AG08395 (cell line): ENCODE measurements at places on chromosomes 12 and 14.

DNA sequence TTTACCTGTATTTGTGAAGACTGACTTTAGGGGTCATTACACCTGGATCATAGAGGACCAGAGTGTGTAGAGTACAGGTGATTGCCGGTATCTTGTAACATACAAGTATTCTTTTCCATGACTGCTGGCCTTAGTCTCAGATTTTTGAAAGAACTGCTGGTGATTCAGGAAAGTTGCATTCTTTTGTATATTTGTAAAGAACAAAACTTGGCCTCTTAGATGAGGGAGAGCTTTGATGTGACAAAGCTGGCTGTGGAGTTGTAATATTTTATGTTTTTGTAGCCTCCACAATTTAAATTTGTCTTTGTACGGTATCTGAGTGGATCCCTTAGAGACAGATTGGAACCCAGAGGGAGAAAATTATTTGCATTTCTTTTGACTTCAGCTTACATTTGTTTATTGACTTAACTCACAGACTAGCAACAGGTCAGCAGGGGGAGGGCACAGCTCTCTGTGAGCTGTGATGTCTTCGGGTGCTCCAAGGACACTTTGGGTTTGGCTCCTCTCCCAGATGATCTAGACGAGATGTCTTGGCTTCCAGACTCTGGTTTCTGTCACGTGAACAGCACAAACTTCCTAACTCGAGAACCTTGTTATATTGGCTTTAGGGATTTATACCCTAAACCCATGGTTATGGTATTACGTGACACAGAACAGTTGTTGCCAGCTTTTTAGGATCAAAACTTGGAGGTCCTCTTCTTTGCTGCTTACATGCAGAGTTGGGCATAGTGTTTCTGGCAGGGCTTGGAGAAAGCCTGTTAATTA lies 65.9 kb downstream of the DAAM1 start:
- peak; percentile 84 for DNase-seq

GRCh38 chr14:22095860-22096513 lies 422.4 kb upstream of the OR4E1 start:
- DNase-seq = no peak

- DNase-seq = no peak
Measured at GRCh38 chr12:14833952-14834351, 9.4 kb downstream of the ART4 start.

GRCh38 chr12:18990856-18991255 lies 138.7 kb upstream of the PLEKHA5 start:
- DNase-seq = no peak

DNA sequence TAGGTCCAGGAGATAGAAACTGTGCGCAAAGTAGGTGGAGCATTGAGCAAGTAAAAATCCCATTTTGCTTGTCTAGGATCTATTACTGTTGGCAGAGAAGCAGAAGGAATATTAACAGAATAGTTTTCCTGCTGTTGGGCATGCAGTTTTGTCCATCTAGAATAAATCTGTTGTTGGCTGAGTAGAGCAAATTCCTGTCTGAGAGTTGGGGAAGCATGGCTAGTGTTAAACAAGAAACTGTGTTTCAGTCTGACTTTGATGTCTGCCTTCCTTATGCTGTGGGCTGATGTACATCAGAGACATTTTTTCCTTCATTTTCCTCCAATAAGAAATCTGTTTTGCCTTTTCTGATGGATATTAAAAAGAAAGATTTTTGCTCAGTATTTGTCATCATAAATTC lies 98.2 kb downstream of the RAD52 start:
- DNase-seq = peak; percentile 8

DNA sequence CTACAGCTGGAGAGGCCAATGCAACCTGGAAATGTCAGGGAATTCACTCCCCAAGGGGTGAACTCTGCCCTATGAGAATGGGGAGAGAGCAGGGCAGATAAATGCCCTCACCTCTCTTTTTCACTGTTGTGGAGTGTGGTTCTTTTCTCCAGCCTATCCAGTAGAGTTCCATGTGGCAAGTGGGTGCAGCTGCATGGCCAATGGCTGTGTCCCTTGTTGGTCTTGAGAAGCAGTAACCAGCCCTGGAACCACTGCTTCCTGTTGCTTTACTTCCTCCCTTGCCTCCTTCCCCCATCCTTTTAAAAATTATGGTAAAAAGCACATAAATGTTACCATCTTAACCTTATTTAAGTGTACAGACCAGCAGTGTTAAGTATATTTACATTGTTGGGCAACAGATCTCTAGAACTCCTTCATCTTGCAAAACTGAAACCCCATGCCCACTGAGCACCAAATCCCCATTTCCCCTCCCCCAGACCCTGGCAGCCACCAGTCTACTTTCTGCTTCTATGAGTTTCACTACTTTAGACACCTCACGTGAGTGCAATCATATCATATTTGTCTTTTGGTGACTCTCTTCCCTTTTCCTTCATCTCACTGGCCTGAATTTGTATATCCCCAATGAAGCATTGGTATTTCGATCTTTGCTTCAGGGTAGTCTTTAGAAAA lies 77.0 kb upstream of the GRIP1 start:
- DNase-seq = no peak

GRCh38 chr14:33959692-33960151 lies 8.8 kb upstream of the EGLN3 start:
- no peak for DNase-seq

DNA sequence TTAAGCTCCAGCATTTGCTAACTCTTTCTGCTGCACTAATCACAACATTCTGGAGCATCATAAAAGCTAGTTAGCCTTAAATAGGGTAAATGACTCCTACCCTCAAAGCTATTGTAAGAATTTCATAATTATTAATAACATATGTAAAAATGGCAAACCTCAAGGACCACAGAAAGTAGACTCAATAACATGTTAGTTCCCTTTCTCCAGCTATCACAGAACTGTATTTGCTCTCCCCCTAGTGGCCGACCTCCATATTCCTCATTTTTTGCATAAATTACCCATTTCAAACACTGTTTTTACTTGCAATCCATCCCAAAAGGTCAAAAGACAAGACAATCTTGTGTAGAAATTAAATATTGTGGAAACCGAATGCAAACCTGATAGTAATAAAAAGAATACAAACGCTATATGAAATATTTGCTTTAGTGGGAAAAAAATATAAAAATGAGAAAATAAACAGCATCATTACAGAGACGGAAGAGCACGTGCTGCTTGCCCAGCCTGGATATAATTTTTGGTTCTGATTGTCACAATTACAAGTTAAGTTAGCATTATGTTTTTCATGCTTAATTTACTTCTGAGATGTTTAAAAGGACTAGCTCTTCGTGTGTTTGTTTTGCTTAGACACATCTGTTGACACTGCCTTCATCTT lies 97.9 kb downstream of the RERGL start:
- peak; percentile 2 for DNase-seq

GRCh38 chr12:32448586-32448985 lies 49.2 kb downstream of the FGD4 start:
- DNase-seq = no peak

DNA sequence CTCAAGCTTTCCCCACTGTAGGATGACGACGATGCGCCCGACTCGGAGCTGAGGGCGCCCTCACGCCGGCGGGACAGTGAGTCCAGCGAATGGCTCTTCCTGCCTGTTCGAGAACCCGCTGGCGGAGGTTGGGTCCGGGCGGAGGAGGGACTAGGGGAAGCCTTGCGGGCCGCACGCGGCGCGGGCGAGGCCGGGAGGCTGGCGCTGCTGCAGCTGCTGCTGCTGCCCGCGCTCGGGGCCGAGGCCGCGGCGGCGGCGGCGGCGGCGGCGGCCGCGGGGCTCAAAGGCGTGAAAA lies 1.9 kb downstream of the CCDC177 start:
- no peak for DNase-seq

DNA sequence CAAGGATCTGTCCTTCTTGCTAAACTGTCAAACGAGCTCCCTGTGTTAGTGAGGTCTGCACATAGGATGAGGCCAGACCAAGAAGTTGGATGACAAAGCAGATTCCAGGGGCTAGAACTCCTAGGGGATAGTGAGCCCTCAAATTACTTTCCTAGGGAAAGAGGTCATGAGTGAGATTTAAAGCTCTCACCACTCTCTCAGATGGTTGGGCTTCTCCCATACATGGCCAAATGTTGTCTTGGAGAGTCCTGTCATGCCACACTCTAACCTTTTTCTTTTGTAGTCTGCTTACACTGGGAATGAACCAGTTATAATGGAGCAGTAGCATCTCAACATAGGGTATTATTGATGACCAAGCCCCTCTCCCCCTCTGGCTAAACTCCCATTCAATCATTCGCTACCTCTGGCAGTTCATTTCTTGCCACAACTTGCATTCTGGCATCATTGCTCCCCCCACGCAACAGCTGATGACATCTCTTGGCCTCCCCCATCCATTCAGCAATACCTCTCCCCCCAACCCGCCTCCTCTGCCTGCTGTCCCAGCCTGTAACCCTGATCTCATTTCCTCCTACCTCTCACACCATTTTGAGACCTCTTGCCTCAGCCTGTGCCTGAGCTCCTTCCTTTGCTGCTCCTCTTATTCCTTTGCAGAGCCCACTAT lies 64.7 kb upstream of the CISTR start:
- DNase-seq = no peak

- DNase-seq = no peak
Measured at GRCh38 chr12:77345336-77345735, 280.0 kb upstream of the E2F7 start.

GRCh38 chr14:77024171-77024691 lies 4.3 kb downstream of the IRF2BPL start:
- DNase-seq = no peak

GRCh38 chr12:3323002-3323685 lies 167.9 kb upstream of the PRMT8 start:
- no peak for DNase-seq

- no peak for DNase-seq
Measured at GRCh38 chr12:16618256-16618655, 12.3 kb upstream of the LMO3 start.

DNA sequence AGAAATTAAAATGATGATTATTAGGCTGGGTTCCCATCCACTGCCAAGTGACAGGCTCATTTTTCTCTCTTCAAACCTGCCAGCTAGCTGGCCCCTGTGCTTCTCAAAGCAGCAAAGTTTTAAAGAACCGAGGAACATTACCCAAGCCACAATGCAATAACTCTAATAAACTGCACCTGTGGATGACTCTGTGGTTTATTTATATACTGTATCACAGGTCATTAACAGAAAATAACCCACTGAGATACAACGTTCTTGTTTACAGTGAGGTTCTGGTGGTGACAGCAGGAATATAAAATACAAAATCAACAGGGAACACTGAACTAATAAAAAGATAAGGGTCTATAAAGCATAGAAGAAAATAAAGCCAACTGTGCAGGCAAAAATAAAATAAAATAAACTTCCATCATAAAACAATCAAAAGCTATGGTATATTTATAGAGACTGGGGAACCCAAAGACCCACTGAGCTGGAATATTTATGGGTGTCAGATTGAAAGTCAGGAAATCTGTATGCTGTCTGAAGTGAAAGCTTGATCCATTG lies 472.9 kb downstream of the NOVA1 start:
- no peak for DNase-seq

DNA sequence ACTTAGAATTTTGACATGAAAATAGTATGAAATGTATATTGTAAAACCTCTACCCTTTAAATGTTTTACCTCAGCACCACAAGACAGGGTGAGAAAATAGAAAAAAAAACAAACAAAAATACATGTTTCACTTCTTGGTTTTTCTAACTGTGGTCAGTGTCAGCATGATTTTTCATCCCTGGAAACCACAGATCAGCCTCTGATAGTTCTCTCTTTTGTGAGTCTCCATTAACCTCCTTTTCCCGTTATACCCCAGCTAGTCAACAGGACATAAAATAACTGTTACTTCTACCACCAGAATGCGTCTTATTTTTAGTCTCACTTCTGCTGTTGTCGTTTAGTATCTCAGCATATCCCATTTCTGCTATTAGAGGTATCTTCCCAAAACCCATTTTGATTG lies 48.3 kb upstream of the KCNMB4 start:
- DNase-seq = no peak

- no peak for DNase-seq
Measured at GRCh38 chr14:104290756-104291122, 152.4 kb downstream of the KIF26A start.

DNA sequence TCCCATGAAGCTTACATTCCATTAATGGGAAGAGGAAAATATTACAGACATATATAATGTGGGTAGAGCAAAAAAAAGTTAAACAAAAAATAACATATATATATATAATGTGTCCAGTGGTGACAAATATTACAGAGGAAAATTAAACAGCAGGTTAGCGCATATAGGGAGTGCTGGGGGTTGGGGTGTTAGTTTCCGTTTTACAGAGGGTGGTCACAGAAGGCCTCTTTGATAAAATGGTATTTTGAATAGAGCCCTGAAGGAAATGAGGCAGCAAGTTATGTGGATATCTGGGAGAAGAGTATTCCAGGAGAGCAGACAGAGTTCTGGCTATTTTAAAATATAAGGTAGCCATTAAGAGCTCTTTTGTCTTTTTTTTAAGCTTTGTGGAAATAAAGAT lies 73.2 kb downstream of the DCAF5 start:
- DNase-seq = no peak

- DNase-seq = no peak
Measured at GRCh38 chr14:58918066-58918738, 270.3 kb upstream of the DAAM1 start.

GRCh38 chr12:107780298-107780697 lies 5.8 kb downstream of the ASCL4 start:
- DNase-seq = no peak

DNA sequence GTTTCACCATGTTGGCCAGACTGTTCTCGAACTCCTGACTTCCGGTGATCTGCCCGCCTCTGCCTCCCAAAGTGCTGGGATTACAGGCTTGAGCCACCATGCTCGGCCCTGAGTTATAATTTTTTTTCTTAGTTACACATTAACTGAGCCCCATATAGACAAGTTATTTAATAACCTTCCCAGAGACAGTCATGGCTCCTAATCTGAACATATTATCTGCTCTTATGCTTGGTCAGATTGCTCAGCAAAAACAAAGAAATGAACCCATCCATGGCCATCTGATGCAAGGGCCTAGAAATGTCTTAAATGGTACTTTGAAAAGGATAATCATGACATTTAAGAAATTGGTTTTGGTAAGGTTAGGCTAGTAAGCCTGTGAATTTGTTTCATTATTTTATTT lies 13.0 kb downstream of the SAMD15 start:
- DNase-seq = no peak

DNA sequence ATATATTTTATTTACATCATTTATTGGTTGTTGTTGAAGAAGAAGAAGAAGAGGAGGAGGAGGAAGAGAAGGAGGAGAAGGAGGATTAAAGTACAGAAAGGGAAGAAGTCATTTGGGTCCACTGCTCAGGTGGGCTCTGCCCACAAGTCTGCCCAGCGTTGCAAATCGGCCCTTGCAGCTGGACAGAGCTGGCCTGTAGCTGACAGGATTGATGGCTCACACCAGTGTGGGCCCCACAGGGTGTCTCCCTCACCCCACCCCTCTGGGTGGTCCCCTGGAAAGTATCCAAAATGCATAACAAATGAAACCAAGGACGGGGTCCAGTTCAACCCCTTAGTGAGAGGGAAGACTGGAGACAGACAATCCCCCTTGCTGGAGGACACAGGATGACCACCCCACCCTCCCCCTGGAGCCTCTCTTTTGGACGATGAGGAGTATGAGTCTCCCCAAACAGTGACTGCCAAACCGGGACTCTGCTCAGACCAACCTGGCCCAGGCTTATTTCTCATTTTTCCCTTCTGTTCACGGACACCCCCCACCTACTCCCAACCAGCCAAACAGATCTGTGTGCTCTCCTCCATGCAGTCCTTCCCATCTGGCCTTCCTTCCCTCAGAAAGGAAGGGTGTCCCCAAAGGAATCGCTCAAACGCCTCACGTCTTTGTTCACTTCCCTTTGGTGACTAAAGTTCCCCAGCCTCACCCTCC lies 17.7 kb downstream of the DPF3 start:
- no peak for DNase-seq
